Hypothalamus (tissue), 51 donors: ENCODE measurements at places on chromosomes 5 and 9.
A peak's percentile ranks its signal among the peaks of the same experiment; 100 is the strongest.

GRCh38 chr5:160333721-160334120 is 21.4 kb upstream of the CCNJL start:
- DNase-seq: no peak

DNA sequence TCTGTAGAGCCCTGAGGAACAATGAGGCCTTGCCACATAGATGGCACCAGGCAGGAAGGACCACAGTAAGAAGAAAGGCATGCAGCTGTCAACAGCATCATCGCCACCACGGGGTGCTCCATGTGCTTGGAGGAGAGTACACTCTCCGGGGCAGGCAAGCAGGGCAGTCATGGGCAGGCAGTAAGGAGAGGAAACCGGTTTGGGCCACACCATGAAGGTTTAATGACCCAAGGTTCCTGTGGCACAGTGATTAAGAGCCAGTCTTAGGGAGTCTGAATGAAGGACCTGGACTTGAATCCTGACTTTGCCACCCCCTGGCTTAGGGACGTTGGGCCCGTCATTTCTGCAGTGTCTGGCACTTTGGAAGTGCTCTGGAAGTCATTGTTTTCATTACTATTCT is 80.6 kb upstream of the ZBTB43 start:
- no peak for DNase-seq

DNA sequence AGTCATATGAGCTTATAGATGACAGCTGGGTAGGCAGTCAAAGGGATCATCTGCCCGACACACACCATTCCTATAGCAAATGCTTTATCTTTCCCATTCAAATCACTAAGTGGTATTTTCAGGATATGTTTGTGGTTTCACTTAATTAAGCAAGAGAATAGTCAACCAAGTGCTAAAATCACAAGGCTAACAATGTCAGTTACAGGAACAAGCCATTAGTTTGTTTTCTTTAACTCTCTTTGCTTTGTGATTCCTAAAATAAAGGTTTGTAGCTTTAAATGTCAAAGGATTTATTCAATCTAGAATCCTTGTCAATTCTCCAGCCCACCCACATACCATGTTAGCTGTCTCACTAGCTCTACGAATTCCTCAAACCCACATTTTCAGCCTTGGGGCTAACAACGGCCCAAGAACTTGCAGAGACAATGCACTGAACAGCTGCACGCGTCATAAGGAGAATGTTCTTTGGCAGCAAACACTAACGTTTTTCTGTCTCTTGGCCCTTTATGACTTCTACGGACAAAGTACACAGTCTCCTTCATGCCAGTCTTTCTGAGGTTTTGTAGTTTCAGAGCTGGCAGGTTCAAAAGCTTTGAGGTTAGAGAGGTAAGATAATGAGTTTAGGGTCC is 56.6 kb downstream of the ELAVL2 start:
- no peak for DNase-seq

DNA sequence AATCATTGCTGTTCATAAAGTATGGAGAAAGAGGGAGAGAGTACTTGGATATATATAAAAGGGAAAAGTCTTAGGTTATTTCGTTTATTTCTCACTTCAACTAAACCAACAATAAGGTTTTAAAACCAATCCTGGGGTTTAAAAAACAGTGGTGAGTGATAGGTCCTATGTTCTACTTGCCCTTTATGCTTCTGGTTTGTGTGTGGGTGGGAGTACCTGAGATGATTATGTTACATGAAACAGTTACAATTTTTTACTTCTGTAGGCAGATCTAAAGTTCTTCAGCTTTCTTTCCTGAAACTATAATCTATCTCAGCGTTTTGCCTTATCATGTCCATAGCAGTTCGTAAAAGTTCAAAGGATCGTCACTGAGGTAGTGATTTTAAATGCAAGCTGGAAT is 49.2 kb downstream of the STX17 start:
- no peak for DNase-seq

GRCh38 chr9:133589454-133590227 is 19.5 kb downstream of the FAM163B start:
- DNase-seq: no peak

- no peak for DNase-seq
These were observed 757.4 kb downstream of the PTPRD start for GRCh38 chr9:9855177-9856078.

- DNase-seq: no peak
These were observed 37.1 kb upstream of the NR3C1 start for GRCh38 chr5:143440448-143441115.

GRCh38 chr5:93343570-93343969 is 237.4 kb downstream of the NR2F1-AS1 start:
- no peak for DNase-seq

DNA sequence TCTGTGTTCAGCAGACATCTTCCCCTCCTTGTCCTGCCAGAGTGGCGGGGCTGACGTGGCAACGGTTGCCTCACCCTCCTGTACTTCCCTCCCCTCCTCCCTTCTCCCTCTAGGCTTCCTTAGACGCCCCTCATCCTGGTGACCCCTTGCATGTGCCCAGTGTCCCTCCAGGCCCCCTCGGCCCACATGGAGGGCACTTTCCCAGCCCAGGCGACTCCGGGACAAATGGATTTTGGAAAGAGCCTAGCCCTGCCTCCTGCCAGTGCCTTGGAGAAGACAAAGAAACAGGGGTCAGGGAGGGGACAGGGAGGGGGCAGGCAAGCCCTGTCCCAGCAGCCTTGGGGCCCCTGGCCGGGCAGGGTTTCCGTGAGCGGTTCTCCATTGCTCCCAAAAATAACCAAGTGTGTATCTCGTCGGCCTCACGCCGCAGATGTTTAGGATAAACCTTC is 38.3 kb upstream of the NEURL1B start:
- DNase-seq: no peak

DNA sequence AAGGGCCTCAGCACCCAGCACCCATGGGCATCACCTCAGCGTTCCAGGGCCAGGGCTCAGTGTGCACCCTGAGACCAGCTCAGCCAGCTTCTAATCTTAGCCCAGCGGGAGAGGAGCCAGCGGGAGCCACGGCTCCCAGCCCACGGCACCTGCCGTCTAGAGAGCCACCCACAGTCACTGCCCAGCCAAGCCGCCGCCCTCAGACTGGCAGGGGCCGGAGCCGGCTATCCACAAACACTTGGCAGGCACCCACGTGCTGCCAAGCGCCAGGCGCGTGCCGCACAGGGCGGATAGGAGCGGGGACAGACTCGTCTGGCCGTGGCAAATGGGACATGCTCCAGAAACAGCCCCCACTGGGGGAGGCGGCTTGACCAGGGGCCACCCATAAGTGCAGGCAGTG is 18.6 kb downstream of the BRD3 start:
- DNase-seq: no peak

- no peak for DNase-seq
These were observed 81.9 kb downstream of the PTPN3 start for GRCh38 chr9:109416135-109416706.

DNA sequence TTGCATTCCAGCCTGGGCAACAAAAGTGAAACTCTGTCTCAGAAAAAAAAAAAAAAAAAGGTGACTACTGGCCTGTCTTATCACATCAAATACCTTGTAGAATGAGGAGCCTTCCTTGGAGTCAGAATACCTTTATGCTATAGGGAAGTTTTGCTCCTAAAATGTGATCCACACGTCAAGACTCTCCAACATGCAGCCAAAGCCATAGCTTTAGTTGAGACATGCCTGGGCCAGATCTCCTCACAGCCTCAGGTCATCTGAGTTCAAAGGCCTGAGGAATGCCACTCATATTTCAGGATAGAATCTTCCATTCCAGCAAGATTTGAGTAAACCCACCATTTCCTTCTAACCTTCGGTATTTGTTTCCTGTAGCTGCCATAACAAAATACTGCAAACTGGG is 13.7 kb upstream of the SOWAHA start:
- DNase-seq: no peak

DNA sequence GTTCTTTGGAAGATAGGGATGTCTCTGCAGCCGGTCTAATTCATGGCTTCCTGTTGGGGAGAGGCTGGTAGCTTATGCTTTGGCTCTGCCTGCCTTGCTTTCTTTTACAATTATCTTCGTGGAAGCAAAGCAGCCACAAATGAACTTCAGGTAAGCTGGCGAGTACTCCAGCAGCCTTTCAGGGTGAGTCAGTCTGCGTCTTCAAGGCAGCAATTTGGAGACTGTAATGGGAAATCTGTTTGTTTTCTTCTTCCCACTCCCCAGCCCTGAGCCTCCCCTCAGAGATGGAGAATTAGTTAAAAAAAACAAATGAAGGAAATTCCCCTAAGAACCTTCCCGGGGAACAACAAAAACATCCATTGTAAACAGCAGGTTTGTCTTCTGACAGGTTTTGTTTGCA is 100.1 kb downstream of the PSAT1 start:
- no peak for DNase-seq

GRCh38 chr9:84070590-84070989 is 90.0 kb downstream of the RMI1 start:
- no peak for DNase-seq

- DNase-seq: no peak
These were observed 102.4 kb upstream of the OTULINL start for GRCh38 chr5:14479143-14479696.

DNA sequence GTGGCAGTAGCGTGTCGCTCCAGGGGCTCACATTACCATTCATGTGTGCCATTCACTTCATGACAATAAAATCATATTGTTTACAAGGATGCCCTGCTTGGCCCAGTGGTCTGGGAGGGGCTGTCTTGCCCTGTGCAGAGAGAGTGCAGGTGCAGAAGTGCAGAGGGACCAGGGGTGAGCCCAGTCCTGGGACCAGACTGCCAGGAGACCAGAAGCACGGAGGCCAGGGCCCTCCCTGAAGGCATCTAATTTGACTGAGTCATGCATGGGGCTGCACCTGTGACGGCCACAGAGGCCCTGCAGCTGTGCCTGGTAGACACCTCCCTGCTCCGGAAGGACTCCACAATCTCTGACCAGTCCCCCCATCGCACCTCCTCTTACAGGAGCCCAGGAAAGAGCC is 164.4 kb upstream of the FOXD4L5 start:
- no peak for DNase-seq

DNA sequence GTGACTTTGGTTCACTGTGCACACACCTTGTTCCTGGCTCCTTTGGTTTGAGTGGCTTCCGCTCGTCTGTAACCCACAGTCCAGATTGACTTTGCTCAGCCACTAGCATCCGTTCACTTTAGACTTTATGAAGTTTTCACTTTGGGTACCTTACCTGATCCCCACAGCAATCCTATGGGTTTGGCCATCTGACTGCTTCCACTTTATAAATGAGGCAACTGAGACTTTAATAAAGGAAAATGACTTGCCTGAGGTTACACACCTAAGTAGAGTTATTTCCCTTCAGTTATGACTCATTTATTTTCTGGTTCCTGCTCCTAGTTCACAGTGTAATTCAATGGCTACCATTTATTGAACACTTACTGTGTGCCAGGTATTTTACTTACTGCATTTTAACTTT is 94.2 kb upstream of the SAP30L start:
- DNase-seq: no peak

- DNase-seq: no peak
These were observed 27.1 kb upstream of the PTGER4 start for GRCh38 chr5:40652441-40653220.

GRCh38 chr9:6564360-6564759 is 81.2 kb downstream of the GLDC start:
- DNase-seq: no peak

DNA sequence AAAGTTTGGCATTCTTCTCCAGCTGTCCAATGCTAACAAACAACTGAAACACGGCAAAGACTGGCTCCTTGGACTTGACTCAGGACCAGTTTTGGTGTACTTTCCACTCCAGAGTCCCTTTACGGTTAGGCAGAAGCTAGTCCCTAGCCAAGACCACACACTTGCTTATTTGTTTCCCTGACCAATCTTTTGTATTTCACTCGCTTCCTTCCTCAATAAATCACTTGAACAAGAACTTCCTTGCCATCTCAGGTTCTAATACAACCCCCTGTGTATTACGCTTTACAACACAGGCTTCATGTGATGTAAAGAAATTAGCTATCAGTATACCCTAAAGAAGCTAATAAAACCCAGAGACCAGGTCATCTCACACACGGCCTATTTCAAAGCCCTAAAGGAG is 947.5 kb upstream of the CTNND2 start:
- DNase-seq: no peak

GRCh38 chr5:96455789-96456188 is 22.7 kb upstream of the PCSK1 start:
- DNase-seq: no peak

GRCh38 chr9:133116346-133117231 is 4.5 kb downstream of the RALGDS start:
- no peak for DNase-seq

DNA sequence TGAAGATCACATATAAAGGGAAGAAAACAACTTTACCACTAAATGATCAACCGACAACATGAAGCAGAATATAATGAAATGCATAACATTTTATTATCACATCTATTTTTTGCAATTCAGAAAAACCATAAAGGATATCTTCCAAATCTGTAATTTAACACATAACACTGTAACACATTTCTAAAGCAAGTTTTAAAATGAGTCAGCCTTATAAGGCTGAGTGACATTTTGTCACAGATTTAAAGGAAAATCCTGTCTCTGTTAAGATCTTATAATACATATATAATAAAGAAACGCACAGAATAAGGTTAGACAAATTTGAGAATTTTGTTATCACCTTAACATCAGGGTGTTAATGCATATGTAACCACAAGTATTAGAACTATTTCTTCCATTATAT is 198.4 kb upstream of the RASA1 start:
- no peak for DNase-seq

DNA sequence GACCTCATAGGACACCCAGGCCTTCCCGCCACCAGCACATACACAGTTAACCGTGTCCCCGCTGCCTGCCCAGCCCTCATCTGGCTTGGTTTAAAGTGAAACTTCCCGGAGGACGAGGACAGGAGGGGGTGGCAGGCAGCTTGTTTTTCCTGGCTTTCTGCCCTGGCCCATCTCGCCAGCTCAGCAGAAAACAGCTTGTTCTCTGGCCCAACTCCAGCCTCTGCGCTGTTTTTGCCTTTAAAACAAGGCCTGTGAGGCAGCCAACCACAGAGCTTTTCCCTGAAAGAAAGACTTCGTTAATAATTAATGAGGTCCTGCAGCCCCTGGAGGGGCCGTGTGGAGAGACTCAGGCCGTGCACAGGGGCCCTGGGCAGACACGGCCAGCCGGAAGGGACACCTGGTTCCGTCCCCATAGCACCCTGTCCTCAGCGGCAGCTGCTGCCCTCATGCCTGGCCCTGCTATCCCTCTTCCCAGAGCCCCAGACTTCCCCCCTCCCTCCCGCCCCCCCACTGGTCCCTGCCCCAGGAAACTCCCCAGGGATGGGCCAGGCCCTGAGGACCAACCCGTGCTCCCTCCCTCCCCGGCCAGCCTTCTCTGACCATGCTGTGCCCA is 108.7 kb downstream of the RXRA start:
- peak; percentile 95 for DNase-seq

- no peak for DNase-seq
These were observed 511 bp upstream of the SPDL1 start for GRCh38 chr5:169583101-169583423.

GRCh38 chr9:34171753-34172535 is 6.9 kb upstream of the UBAP1 start:
- no peak for DNase-seq

GRCh38 chr9:591292-591691 is 250.2 kb upstream of the DMRT1 start:
- DNase-seq: no peak
